Epithelial cell of alveolus of lung (primary cell): ENCODE measurements at places on chromosomes 3 and 15. TPM values are rescaled to one million over a fixed set of nuclear protein-coding genes. Genes with fewer than 3 reads are reported as not detected.

TEX55 gene
- not detected in 2 replicates for total RNA-seq

TMCO5A gene
- total RNA-seq = not detected in 2 replicates

UBA7 gene
- 30.6 and 39.0 TPM in 2 replicates for total RNA-seq

CAMKV gene
- not detected in 2 replicates for total RNA-seq

RTP3 gene
- total RNA-seq = not detected in 2 replicates

DYNLT2B gene
- 14.5 and 16.7 TPM in 2 replicates for total RNA-seq

ARHGEF26 gene
- 4.6 and 4.7 TPM in 2 replicates for total RNA-seq

GOLGA8S gene
- total RNA-seq = not detected in 2 replicates

KIF7 gene
- total RNA-seq = 7.9 and 15.6 TPM in 2 replicates

AP3B2 gene
- 0.26 and 3.0 TPM in 2 replicates for total RNA-seq

STRIT1 gene
- total RNA-seq = not detected in 2 replicates

ECE2 gene
- total RNA-seq = not detected in 2 replicates

IL12A gene
- 4.4 and 6.9 TPM in 2 replicates for total RNA-seq

KNG1 gene
- total RNA-seq = not detected in 2 replicates

UBAP1L gene
- total RNA-seq = 0.26 and 2.5 TPM in 2 replicates

LIPH gene
- under 0.01 and 0.78 TPM in 2 replicates for total RNA-seq

PLSCR2 gene
- total RNA-seq = 0.72 TPM in 1 of 2 replicates, not detected in the other

CYP8B1 gene
- not detected in 2 replicates for total RNA-seq

AMOTL2 gene
- 49.0 and 80.5 TPM in 2 replicates for total RNA-seq

IGF2BP2 gene
- total RNA-seq = 50.7 and 61.2 TPM in 2 replicates

LINGO1 gene
- 0.13 TPM in 1 of 2 replicates, not detected in the other for total RNA-seq

NDUFB4 gene
- total RNA-seq = 112 and 146 TPM in 2 replicates

GPX1 gene
- 337 and 610 TPM in 2 replicates for total RNA-seq

SLC22A13 gene
- total RNA-seq = 0.26 and 1.6 TPM in 2 replicates

SLC24A1 gene
- total RNA-seq = 4.3 and 13.0 TPM in 2 replicates

CDHR4 gene
- 0.16 TPM in 1 of 2 replicates, not detected in the other for total RNA-seq

ITIH4 gene
- total RNA-seq = not detected in 2 replicates

GPR27 gene
- total RNA-seq = not detected in 2 replicates

SENP8 gene
- total RNA-seq = 2.3 and 3.2 TPM in 2 replicates

C3orf22 gene
- total RNA-seq = not detected in 2 replicates

LRRC34 gene
- total RNA-seq = 1.9 and 2.9 TPM in 2 replicates

IL20RB gene
- total RNA-seq = 1.8 and 1.9 TPM in 2 replicates

SELENOT gene
- total RNA-seq = 149 and 152 TPM in 2 replicates

CYP11A1 gene
- 0.13 TPM in 1 of 2 replicates, not detected in the other for total RNA-seq

ALS2CL gene
- total RNA-seq = 2.1 and 44.2 TPM in 2 replicates

SOX14 gene
- not detected in 2 replicates for total RNA-seq

GUCA1C gene
- not detected in 2 replicates for total RNA-seq

SPINK8 gene
- not detected in 2 replicates for total RNA-seq

TRH gene
- not detected in 2 replicates for total RNA-seq

DIS3L gene
- total RNA-seq = 8.9 and 9.8 TPM in 2 replicates

FAM240A gene
- not detected in 2 replicates for total RNA-seq

ERICH6 gene
- 0.48 TPM in 1 of 2 replicates, not detected in the other for total RNA-seq
